ENCODE measurements at places on chromosomes 6 and 20.

DNA sequence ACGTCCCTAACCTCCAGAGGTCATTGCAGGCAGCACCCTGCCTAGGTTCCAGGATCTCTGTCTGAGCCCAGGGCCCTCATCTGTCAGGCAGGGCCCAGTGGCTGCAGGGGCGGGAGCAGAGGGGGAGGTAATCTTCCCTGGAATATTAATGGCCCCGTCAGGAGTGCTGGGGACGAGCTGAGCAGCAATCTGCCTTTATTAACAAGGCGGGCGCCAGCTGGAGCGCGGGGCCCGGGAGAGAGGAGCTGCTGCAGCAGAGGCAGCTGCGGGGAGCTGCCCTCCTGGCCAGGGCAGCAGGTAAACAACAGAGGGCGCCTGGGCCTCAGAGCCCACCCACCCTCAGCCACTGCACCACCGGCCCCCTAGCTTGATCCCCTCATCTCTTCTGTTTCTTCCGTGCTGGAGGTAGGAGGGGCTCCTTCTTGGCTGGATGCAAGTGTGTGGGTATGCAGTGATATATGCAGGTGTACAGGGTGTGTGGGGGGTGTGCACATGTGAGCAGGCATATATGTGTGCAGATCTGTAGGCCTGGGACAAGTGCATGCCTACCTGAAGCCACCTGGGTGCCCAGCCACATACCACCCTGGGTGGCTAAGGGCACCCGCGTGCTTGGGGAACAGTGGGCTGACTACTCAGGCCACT is 131.8 kb upstream of the MLN start:
- DNase-seq = no peak

DNA sequence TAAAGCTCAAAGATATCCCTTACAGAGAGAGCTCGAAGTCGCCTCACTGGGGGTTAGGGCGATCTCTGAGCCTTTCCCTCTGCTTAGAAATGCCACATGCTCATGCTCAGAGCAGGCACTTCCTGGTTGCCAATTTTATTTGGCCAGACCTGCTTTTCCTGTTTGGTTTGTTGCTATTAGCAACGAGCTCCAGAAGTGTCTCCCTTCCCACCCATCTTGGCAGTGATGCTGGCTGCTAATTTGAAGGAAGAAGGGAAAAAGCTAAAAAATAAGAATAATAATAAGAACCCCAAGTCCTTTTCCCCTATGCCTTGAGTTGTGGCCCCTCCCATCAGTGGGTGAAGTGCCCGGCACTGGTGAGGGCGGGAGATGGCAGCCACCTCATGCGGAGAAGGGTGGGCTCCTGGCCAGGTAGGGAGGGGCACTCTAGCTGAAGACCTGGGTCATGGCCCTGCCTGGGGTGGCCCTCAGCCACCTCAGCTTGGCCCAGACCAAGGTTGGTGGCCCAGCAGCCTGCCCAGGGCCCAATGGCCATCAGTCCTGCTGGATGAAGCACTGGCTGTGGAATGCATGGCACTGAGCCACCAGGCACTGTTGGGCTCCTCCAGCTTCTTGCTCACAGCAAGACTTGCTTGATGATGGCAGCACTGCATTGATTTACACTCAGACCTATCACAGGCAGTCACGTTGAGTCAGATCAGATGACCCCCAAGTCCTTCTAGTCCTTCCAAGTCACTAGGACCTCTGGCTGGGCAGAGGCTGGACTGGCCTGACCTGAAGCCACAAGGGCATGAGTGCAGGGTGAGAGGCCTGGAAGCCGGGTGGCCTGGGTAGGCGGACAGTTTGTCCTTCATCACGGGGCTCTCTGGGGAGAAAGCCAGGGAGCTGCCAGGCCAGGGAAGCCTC is 79.0 kb downstream of the SYNJ2 start:
- DNase-seq = peak; percentile 88

GRCh38 chr6:2396042-2396657 is 150.7 kb upstream of the GMDS start:
- DNase-seq = peak; percentile 22

GRCh38 chr20:4100679-4101078 is 85.3 kb upstream of the RNF24 start:
- DNase-seq = no peak

GRCh38 chr20:15265581-15266309 is 928.3 kb upstream of the FLRT3 start:
- no peak for DNase-seq

DNA sequence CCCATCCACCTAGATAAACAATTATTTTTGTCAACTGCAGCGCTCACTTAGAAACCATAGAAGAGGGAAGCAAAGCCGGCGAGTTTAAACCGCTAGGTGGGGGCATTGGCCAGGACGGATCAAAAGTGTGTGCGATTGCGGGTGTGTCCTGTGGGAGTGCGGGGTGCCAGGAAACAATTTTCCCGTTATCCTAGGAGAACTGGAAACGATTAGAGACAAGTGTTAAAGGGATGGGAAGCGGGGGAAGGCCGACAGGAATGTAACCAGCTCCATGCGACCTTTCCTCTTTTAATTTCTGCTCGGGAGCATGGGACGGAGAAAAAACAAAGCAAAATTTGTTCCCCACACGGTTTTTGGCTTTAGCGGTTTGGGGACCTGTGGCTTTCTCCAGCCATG is 2.8 kb upstream of the HTR1B start:
- DNase-seq = no peak

Measured in DMS79 (cell line).